ENCODE measurements at places on chromosomes 4 and X.

DNA sequence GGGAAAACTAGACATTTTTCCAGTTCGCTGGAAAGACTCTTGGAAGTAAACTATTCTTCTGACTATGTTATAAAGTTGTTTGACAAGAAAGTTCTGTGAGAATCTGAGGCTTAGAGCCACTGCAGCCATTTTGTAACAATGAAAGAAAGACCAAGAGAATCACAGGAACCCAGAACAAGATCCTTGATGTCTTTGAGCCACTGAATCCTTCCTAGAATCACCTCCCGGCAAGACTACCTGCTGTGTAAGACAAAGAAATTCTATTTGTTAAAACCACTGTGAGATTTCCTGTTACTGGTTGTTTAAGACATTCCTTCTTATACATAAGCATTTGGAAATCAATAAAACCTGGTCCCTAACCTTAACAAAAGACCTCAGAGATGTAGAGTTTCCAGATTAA lies 175.7 kb upstream of the RASGEF1B start:
- DNase-seq = no peak

- DNase-seq = no peak
These were observed 1.2 kb upstream of the PDS5A start for GRCh38 chr4:39978904-39979303.

- no peak for DNase-seq
These were observed 311.5 kb downstream of the TENM3 start for GRCh38 chr4:182554736-182555135.

DNA sequence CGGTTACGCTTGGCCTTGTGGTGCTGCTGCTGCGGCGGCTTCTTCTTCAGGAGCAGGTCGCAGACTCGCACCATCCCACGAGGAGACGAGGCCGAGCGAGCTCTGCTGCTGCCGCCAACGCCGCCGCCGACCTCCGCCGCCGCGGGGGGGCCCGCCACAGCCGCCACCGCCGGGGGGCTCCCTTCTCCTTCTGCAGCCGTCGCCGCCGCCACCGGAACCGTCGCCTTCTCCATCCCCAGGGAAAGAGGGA lies 237 bp downstream of the ANKRD17 start:
- DNase-seq = no peak

GRCh38 chr4:148998719-148999118 lies 556.5 kb upstream of the NR3C2 start:
- no peak for DNase-seq

DNA sequence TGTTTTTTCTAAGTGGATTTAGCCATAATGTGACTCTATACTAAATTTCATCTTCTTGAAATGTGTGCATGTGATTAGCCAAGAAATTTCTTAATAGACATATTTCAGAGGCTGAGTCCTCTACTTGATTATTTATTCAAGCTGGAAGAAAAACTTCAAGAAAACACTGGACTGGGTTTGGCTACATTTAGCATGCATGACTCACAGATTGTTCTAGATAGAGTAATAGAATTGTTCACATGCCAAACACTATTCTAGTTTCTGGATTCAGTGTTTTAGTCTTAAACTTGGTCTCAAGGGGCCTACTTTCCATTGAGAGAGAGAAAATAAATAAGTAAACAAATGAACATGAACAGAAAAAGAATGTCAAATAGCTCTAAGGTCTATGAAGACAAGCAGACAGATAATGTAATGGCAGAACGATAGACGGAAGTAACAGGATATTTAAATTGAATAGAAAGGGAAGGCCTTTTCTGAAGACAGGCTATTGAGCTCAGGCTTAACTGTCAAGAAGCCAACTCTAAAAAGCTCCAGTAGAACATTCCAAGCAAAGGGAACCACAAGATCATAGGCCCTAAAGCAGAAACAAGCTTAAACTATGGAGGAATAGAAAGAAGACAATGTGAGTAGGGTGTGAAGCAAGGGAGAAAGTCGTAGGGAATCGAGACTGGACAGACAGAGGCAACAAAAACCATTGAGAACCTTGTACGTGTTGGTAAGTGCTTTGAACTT lies 104.6 kb downstream of the TMEM144 start:
- no peak for DNase-seq

GRCh38 chr4:25859429-25860148 lies 3.2 kb downstream of the SEL1L3 start:
- DNase-seq = no peak

GRCh38 chr4:95549246-95550114 lies 707 bp upstream of the UNC5C start:
- no peak for DNase-seq

DNA sequence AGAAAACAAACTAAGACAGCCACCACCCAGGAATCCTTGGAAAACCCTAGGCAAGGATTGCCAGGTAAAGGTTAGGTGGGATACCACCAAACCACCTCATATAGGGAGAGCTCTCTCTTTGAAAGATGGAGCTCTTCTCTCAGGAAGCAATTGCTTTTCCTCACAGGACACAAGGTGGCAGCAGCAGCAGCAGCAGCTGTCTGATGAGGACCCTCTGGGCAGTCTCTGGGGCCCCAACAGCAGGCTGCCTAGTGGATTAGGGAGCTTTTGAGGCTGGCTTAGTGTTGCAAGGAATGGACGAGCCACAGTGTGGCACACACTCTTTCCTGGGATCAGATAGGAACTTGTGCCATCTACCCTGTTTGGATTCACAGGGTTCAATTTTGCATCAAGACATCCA lies 41.4 kb upstream of the CHRDL1 start:
- DNase-seq = no peak

- DNase-seq = no peak
These were observed 17.1 kb downstream of the PPP2R3B start for GRCh38 chrX:369563-370101.

GRCh38 chrX:13284570-13284969 lies 35.3 kb downstream of the ATXN3L start:
- no peak for DNase-seq

Measured in activated CD4-positive, CD25-positive, alpha-beta regulatory T cell treated with anti-CD3 and anti-CD28 coated beads, Interleukin-2, amount 50 U/mL, for 72 hours (primary cell).